ENCODE measurements at places on chromosomes 12 and 14.

- no peak for DNase-seq
Measured at GRCh38 chr12:104974626-104975290, 11.4 kb upstream of the NOPCHAP1 start.

DNA sequence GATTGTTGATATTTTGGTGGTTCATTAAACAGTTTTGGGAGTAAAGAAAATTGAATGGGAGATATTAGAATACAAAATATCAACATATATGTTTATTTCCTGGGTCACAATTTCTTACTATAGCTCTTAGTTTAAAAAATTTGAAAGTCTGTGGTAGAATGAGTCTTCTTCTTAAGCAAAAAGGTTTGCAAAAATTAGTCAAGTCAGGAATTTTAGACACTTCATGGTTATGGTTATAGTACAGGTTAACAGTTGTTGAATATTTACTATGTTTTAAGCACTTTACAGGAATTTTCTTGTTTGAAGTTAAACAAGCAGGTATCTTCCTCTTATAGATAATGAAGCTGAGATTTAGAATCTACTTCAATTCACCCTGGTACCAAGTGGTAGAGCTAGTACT lies 56.8 kb downstream of the USP15 start:
- no peak for DNase-seq

GRCh38 chr12:65741656-65742017 lies 82.6 kb upstream of the HMGA2 start:
- no peak for DNase-seq

GRCh38 chr14:77187649-77188012 lies 6.0 kb downstream of the TMEM63C start:
- DNase-seq, result no peak

DNA sequence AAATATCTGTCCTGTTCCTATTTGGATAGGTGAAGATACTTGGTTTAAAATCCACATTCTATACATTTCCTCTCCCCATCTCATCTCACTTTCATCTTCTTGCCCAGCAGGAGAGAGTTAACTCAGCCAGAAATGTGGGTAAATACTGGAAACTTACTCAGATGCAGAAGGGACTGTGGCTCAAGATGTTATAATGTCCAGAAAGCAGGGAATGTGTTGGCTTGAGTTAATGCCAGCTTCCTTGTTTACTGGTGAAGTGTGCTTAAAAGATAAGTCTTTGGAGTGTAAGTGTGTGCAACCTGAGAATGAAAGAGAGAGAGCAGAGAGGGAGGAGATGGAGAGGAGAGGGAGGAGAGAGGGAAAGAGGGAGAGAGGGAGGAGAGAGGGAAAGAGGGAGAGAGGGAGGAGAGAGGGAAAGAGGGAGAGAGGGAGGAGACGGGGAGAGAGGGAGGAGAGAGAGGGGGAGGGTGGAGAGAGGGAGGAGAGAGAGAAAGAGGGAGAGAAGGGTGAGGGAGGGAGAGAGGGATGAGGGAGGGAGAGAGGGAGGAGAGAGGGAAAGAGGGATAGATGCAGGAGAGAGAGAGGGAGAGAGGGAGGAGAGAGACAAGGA lies 22.0 kb upstream of the SNRPF start:
- DNase-seq, result no peak

GRCh38 chr14:75402867-75403413 lies 24.9 kb upstream of the JDP2 start:
- no peak for DNase-seq

DNA sequence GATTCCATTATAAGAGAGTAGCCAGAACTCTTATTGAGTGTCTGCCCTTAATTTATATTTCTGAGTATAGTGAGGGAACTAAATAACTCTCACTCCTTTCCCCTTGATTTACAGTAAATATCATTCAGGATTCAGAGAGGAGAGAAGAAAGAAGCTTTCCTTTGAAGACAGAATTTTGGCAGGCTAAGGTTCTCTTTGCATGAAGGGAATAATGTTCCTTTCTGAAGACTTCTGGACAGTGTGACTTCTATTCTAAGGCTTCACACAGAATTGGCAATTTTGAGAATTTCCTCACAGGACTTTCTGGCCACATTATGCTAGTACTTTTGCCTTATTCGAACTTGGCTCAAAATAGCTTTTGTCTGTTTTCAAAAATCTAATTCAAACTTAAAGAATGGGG lies 352.2 kb upstream of the FBXO33 start:
- DNase-seq, result no peak

DNA sequence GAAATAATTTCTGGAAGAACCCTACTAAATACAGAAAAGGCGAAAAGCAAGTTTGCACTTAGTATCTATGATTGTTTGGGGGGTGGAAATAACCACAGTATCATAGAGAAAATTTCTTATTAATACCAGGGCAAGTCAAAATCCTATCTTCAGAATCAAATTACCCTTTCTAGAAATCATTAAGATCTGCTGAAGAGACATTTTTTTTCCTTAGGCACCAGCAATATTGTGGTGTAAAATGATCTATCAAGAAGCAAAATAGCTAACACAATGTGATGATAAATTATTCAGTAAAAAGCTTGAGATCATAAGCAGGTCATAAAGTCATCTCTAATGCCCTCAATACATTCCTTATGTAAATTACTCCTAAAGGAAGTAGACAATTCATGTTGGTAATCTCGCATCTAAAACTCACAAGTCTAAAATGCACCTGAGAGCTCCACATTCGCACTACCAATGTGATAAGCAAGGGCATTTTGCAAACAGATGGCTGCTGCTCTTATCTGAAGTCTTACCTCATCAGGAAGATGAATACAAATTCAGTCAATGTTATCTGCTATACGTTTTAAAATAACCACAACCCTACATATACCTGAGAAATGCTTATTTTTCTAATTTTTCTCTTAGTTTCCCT lies 14.6 kb downstream of the HEATR5A start:
- no peak for DNase-seq

DNA sequence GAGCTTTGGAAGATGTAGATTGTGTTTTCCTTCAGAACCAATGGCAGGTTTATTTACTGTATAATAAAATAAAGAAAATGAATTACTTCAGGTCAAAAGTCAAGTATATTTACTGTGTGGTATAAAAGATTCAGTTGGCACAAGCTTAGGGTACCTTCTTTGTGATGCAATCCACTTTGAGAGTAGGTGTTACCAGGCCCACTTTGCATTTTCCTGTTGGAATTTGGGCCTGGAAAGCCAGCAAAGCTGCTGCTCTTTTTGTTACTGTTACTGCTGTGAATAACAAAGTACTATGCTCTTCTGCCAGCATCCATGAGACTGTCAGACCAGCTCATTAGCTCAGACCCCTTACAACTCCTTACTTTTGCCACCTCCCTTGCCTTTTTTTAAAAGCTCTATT lies 649.0 kb upstream of the SEL1L start:
- no peak for DNase-seq

GRCh38 chr12:110791589-110791988 lies 48.9 kb upstream of the PPP1CC start:
- no peak for DNase-seq

DNA sequence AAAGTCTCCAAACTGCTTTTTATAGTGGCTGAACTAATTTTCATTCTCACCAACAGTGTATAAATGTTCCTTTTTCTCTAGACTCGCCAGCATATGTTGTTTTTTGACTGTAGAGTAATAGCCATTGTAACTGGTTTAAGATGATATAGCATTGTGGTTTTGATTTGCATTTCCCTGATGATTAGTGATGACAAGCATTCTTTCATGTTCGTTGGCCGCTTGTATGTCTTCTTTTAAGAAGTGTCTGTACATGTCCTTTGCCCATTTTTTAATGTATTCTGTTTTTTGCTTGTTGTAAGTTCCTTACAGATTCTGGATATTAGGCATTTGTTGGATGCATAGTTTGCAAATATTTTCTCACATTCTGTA lies 404.9 kb downstream of the FLRT2 start:
- no peak for DNase-seq

DNA sequence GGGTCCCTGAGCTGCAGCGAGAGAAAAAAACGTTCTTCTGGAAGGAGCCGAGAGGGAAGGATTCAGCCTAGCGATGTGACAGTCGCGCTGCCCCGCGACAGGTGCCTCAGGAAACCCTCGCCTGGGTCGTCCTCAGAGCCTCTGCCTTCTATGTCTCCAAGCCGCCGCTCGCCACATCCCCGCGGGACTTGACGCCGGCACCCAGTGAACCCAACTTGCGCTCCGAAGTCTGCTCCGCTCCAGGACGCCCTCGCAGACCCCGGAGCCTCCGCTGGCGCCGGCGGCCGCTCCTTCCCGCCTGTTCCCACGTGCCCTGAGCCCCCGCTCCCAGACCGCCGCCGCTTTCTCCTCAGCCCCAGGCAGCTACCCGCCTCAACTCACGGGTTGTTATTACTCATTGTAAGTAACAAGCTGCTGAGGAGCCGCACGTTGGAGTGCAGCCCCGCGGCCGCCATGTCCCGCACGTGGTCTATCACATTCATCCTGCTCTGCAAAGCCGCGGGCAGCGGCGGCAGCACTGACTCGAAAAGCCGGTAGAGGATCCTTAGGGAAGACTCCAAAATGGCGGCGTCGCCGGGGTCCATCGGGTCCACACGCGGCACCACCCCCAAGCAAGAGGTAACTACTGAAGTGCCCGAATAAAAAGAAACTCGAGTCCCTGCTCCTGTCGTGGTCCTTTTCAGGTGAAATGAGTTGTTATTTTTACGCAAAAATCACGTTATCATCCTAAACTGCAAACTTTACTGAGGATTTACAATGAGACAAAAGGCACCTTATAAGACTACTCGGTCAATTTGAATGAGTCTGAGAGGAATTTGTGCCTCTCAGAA lies at the start of gene ANAPC7:
Gene ANAPC7, minus strand, starts transcription at position 563 of the 830 bp plus-strand sequence. Its CDS starts 81 bp downstream, at position 482.
- peak; percentile 92 for DNase-seq

- DNase-seq, result no peak
Measured at GRCh38 chr12:91381309-91381804, 198.7 kb upstream of the DCN start.

- DNase-seq, result no peak
Measured at GRCh38 chr12:97575403-97576193, 113.0 kb downstream of the RMST start.

- peak; percentile 91 for DNase-seq
Measured at GRCh38 chr12:104358353-104359003, 54.9 kb downstream of the EID3 start.

GRCh38 chr12:80838024-80838658 lies 99.6 kb downstream of the LIN7A start:
- no peak for DNase-seq

DNA sequence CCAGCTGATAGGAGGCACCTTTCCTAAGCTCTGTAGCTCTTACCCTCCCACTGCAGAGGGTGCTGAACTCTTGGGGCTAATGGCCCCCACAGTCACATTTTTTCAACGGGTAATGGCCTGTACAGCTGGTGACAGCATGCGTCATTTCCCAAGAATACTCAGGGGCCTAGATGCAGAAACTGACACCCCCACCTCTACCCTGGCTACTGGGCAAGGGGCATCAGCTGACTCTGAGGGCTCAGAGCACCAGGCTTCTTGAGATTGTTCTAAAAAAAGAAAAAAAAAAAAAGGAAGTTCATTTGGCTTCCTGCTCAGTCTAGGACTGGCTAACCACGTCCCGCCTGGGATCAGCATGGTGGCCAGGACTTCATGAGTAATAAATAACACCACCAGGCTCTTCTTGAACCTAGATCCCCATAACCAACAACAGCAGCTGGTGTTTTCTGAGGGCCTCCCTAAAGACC lies 35.2 kb downstream of the ZFP36L1 start:
- DNase-seq, result peak; percentile 96

GRCh38 chr12:3772380-3772779 lies 19.5 kb upstream of the CRACR2A start:
- no peak for DNase-seq

GRCh38 chr12:116320791-116321217 lies 43.3 kb upstream of the MED13L start:
- no peak for DNase-seq

GRCh38 chr14:92439537-92440344 lies 73.8 kb upstream of the RIN3 start:
- DNase-seq, result no peak

DNA sequence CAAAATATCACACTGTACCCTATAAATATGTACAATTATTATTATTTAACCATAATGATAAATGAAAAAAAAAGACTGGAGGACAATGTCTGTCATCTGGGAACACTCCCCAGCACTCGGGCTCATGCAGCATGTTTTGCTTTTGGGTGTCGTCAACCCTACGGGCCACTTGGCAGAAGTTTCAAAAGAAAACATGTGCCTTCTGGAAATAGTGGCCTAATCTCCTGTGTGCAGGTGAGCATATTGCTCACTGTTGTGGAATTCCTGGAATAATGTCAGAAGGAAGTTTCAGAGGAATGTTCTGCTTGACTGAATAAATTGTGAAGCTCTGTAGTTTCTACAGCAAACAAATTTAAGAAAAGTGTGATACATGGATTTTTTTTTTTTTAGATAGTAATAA lies 298.3 kb downstream of the SSPN start:
- no peak for DNase-seq

DNA sequence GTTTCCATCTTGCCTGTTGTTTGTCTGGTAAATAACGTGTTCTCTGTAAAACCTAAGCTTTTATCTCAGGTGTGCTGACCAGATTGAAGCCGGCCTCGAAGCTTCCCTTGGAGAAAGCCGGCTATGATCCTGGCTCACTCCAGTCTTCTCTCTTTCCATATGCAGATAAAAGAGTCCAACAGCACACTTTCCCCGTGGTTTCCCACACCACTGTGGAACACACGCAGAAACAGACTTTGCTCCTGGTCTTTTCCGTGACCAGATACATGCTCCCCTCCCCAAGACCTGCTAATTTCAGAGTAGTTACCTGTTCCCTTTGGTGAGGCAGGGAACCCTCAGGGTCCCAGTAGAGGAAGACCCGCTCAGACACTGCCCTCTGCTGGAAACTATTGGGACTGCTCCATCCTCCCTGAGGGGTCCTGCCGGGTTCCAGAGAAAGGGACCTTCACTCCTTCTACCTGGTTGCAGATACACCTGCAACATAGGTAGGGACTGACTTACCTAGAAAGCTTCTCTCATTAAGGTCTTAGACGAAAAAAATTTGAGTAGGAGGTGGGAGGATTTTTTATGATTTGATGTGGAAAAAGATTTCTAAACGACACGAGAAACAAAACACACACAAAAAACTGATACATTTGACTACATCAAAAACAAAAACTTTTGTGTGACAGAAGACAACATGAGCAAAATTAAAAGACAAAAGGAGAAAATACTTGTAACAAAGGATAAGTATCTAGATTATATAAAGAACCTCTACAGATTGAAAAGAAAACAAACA lies 415.4 kb upstream of the CCDC196 start:
- DNase-seq, result peak; percentile 49

DNA sequence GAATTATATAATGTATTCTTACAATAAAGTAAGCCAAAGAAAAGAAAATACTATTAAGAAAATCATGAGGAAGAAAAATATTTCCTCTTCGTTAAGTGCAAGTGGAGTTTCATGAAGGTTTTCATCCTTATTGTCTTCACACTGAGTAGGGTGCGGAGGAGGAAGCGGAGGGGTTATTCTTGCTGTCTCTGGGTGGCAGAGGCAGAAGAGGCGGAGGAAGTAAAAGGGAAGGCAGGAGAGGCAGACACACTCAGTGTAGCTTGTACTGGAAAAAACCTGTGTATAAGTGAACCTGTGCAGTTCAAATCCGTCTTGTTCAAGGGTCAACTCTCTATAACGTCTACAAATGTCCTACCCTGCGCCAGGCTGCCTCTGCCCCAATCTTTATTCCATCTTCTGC lies 22.0 kb upstream of the BCL2L14 start:
- no peak for DNase-seq

Measured in KBM-7 (cell line).